Stimulated activated CD8-positive, alpha-beta memory T cell treated with anti-CD3 and anti-CD28 coated beads, Interleukin-7, amount 100 ng/mL, for 48 hours (primary cell): ENCODE measurements at places on chromosomes 16 and 17.

GRCh38 chr17:66775881-66776400 lies 59.0 kb upstream of the CACNG5 start:
- DNase-seq: no peak

DNA sequence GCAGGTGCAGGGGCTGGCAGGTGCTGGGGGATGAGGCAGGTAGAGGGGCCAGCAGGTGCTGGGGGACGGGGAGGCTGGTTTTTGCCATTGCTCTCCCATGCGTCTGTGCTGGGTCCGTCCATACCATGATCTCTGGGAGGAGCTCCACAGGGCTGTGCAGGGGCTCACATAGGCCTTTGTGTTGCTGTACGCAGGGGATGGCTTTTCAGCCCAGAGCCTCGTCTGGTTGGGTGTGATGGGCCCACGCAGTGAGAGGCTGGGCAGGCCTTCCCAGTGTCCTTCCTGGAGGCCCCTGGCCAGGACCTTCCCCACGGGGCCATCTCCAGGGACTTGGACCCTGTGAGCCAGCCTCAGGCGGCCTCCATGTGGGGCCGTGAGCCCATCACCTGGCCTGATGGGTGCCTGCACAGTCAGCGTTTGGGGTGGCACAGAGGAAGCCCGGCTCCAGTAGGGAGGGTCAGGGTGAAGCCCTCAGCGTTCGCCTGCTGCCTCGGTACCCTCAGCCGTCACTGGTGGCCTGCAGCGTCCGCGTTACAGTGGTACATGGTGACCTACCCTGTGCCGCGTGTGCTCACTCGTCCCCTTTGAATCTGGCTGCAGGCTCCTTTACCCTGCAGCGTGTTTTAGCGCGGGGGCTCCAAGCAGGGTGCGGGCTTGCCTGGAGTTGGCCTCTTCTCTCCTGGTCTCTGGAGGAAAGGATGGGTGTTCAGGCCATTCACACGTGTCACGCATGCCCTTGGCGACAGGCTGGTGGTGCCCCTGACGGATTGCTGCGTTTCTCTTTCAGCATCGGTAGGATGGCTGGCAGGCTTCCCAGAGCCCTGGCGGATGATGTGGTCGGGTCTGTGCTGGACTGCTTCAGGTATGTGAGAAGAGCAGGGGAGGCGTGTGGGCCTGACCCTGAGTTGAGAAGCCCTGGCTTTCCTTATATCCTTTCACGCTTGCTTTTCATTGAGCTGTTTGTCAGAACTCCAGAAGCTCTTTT lies 30.6 kb downstream of the ZNF750 start:
- no peak for DNase-seq

DNA sequence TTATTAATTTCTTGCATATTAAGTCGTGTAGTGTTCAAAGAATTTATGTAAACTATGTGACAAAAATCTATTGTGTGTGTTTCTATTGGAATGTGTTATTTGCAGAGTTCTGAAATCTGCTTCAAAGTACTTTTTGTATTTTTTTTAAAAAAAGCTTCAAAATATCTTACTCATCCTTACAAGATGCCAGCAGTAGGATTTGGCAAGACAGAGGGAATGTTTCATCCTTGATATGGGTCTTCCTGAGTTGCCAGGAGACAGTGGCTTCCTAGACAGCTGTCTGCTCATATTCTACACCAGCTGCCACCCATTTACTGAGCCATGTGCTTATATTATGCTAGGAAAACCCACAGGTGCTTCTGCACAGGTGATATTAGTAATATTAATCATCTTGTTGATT lies 36.4 kb downstream of the EFCAB5 start:
- no peak for DNase-seq

DNA sequence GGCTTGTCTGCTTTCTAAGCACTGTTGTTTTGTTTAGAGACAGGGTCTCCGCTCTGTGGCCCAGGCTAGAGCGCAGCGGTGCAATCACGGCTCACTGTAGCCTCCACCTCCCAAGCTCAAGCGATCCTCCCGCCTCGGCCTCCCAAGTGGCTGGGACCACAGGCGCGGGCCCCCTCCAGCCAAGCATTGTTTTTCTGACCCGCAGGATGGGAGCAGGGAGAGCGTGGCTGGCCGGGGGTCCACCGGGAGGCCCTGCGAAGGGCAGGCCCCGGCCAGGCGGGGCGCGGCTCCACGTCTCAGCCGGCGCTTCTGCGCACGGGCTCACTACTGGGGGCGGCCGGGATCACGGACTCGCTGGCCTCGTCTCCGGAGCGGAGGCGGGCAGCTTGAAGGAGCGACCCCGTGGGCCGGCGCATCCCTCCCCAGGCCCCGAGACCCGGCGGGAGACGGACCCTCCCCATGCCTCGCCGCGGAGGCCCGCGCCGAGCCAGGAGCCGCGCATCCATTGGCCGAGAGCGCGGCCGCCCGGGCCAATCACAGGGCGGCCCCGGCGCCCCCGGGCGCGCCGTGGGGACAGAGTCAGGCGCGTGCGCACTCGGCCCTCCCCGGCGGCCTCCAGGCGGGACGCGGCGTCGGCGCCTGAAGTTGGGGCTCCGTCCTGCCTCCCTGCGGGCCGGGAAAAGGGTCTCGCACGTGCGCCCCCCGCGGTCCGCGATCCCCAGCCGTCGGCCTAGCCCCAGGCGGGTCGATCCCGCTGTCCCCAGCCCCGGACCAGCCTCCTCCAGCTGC lies 24.9 kb downstream of the ACTG1 start:
- peak; percentile 59 for DNase-seq

- DNase-seq: no peak
These were observed 17.0 kb downstream of the GFOD2 start for GRCh38 chr16:67702130-67702529.

- no peak for DNase-seq
These were observed 67.5 kb downstream of the SEC14L1 start for GRCh38 chr17:77208217-77208808.
